Activated T-cell treated with anti-CD3 and anti-CD28 coated beads, Interleukin-2, amount 50 U/mL, for 1 hour (primary cell): ENCODE measurements at places on chromosomes 2 and 18.

DNA sequence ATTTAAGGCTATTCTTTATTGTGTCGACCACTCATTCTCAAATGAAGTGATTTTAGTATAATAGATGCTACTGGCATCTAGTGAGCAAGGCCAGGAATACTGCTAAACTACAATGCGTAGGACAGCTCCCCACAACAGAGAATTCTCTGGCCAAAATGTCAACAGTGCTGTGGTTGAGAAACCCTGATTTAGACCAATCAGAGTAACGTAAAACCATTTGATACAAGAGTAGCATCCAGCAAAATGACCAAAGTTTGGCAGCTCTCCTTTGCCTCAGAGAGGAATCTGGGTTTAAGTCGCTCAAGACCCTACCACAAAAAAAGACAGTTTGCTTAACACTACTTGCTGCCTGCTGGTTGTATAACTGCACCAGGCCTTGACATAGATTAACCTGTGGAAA lies 37.0 kb upstream of the TTN start:
- no peak for DNase-seq

DNA sequence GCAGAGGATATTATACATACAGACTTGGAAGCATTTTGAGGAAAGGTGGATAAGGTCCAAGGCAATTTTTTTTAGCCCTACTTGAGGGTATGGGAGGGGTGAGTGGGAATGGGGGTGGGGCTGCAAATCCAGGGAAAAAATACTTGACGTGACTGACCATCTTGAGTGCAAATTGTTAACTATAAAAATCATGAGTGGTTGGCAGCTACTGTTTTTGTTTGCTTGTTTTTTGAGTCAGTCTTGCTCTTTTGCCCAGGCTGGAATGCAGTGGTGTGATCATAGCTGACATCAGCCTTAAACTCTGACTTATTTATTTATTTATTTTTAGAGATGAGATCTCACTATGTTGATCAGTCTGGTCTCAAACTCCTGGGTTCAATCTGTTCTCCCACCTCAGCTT lies 458.8 kb downstream of the PIK3C3 start:
- no peak for DNase-seq

DNA sequence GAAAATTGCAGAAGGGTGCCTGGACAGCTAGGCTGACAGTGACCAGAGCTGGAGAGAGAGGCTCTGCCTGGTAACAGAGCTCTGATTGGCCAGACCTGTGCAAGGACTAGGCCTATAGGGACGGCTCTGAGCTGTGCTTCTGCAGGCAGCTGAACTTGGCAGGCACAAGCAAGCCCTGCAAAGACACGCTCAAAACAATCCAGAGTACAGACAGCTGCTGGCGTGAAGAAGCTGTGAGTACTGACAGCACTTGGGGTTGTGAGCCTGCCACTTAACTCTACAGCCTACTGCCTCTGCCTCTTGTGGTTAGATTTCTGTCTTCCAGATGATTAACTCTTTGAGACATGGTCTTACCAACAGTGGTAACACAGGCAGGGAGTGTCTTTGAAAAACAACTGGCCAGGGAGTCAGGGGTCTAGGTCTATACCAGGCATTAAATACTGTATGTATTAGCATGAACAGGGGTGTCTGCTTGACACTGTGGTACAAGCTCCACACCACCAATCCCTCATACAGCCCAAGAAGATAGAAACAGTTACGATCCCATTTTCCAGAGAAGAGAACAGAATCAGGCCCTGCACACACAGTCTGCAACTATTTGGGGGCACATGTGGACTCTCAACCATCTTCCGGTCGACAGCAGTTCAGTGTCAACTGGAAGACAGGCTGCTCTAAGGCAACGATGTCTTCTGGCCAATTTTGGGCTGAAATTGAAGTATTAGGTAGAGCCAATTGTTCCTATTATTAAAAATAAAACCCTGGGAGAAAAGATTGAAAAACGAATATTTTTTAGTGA lies 568.4 kb downstream of the TNS1 start:
- DNase-seq = no peak

DNA sequence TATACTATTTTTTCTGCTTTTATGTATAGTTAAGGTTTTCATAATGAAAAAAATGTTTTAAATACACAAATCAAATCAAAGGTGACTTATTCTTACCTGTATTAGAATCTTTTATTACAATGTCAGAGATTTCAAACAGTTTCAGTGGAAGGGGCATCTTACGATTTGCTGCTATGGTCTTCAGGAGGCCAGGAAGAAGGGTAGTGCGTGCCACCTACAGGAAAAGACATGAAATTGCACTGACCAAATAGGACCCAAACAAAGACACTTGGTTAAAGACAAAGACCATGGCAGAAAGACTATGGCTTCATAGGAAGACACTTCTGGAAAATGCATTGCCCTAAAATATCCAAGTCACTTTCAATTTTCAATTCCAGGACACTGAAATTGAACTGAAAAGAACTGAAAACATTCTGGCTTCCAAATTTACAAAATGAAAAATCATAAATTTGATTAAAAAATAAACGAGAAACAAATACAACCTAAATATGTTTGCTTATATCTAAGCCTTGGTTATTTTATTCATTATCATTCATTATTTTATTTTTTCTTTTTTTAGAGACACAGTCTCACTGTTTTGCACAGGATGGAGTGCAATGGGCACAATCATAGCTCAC lies 42.1 kb downstream of the FARSB start:
- no peak for DNase-seq

DNA sequence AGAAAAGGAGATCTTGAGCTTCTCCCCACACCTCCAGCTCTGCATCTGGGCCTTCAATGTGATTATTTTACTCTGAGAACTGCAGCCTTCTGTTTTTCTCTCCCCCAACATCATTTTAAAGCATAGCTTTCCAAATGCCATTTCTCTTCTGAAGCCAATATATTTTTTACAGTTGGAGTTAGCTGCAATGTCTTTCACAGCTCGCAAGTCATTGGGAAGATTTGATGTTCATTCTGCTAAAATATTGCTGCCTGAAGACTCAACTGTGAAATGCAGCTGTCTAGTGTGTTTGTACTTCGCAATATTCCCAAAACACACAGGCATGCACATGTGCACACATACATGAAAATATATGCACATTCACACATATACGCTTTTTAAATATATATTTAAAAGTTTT lies 295.3 kb downstream of the LRRTM1 start:
- no peak for DNase-seq

DNA sequence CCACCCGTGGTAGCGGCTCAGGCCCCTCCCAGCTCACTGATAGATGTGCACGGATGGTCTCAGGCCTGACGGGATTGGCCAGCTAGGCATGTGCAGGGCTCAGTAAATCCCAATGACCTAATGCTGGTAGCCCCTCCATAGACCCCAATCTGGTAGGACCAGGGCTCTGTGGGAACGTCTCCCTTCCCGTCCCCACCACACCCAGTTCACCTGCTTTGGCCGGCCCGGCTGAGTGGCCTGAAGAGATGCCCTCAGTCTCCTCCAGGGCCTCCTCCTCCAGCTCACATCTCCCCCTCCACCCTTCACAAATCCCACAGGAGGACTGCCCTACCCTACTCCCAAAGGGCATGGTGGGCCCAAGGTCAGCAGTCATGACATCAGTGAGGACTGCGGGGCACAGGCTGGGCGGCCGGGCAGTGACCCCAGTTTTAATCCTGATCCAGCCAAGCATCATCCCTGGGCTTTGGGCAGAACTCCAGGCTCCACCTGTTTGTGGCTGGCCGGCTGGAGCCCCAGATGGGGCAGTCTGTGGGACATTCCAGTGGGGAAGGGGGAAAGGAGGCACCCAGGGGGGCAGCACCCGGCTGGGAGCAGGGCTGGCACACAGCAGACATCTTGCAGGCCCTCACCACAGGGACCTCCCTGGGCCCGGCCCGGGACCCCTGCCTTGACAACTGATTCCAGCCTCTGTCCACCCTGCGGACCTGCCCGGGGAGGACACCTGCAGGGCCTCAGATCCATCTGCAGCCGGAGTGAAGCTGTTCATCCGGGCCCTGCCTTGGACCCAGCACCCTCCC lies 2.3 kb downstream of the KIF1A start:
- DNase-seq = no peak

- peak; percentile 82 for DNase-seq
Measured at GRCh38 chr2:233353769-233354499, at the start of gene DGKD. Gene DGKD, plus strand, starts transcription at chr2:233354494. Its CDS starts 25 bp downstream, at chr2:233354519.

GRCh38 chr2:224165901-224166319 lies 126.8 kb upstream of the SERPINE2 start:
- no peak for DNase-seq

GRCh38 chr2:30181176-30181575 lies 34.4 kb downstream of the YPEL5 start:
- DNase-seq = no peak

- no peak for DNase-seq
Measured at GRCh38 chr2:86001326-86001725, 104.4 kb downstream of the POLR1A start.

DNA sequence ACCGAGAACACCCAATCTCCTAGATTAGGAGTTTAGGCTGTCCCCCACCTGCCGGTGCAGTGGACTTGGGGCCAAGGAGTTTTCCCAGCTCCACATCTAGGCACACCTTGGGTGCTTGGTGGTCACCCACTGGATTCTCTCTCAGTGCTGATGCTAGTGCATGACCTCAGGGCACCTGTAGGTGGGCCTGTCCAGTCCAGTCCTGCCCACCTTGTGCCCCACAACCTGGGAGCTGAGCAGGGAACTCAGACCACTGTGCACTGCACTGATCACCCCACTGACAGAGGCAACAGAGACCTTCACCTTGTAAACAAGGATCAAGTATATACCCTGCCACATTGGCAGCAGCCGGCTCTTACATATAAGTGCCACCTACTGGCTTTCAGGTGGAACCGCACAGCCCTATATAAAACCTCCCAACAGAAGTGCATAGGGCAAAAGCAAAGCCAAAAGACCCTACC lies 12.7 kb upstream of the CDH19 start:
- no peak for DNase-seq

- no peak for DNase-seq
Measured at GRCh38 chr2:119010336-119010735, 68.3 kb downstream of the MARCO start.

DNA sequence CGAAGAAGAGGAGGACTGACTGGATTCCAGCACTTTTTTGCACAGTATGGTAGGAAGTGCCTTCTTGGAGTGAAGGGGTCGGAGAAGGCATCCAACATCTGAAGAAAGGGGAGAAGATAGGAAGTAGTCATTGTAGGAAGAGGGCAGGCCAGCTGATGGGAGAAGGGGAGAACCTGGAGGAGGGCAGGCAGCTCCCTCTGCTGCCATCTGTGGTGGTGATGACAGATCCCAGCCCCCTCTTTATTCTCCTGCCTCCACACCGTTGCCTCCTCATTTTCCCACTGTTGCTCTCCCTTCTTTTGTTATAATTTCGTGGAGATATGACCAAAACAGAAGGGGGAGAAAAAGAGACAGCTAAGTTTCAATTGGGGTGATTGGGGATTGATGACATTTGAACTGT lies 2.9 kb upstream of the SCYGR2 start:
- no peak for DNase-seq

DNA sequence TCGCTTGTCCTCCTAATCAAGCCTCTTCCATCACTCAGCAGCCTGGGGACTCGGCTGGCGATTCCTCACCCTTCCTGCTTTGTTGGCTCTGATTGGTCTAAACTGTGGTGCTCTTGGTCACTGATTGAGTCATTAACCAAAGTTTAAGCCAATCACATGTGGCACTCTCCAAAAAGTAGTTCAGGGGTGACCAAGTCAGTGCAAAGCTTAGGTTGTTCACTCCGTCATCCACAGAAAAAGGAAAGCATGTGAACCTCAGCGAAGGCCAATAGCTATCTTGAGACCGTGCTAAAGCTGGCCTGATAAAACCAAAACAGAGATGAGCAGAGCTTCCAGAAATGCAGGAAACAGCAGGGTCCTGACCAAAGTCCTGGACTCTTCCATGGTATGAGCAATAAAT lies 4.9 kb downstream of the ALPK2 start:
- DNase-seq = no peak

- DNase-seq = no peak
Measured at GRCh38 chr18:53142005-53142404, 802.0 kb downstream of the DCC start.

- no peak for DNase-seq
Measured at GRCh38 chr18:47735041-47735702, 195.3 kb downstream of the SMAD2 start.

DNA sequence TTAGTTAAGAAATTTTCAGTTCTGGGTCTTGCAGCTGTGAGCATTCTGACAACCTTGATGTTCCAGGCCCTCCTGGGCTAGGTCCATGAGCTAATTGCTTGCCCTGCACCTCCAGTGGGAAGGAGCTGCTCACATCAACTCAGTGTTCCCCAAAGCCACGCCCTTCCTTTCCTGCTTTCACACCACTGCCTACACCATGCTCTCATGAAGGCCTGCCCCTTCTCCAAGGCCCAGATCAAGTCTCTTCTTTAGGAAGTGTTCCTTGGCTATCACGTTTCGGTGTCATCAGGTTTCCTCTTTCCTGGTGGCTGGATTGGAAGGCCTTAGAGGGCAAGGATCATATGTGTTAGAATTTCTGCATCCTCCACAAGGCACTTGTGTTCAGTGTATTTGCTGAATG lies 18.8 kb downstream of the TMEM127 start:
- DNase-seq = no peak

GRCh38 chr18:6759579-6759978 lies 30.1 kb downstream of the ARHGAP28 start:
- DNase-seq = no peak

- no peak for DNase-seq
Measured at GRCh38 chr2:120469426-120469825, 123.5 kb downstream of the INHBB start.

DNA sequence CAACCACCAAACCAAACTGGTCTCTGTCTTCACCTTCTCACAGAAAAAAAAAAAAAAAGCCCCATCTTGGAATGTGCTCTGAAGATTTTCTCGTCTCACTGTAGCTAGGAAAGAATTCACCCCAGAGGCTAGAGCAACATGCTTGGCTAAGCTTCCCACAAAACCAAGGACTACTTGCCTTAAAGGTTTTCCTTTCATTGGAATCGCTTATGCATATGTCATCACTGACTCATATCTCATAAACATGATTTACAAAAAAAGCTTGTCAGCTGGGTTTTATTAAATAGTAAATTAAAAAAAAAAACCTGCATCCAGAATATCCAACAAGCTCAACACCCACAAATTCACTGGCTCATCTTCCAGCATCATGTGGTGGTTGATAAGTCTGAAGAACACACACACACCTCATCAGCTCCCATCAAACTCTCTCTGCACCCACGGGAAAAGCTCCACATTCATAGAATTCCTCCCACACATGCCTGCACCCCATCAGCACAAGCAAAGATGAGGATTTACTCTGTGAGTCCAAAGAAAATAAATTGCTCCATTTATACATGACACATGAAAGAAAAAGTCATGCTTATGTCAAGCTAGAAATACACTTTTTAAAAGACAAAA lies 182.0 kb upstream of the TRIB2 start:
- DNase-seq = no peak

DNA sequence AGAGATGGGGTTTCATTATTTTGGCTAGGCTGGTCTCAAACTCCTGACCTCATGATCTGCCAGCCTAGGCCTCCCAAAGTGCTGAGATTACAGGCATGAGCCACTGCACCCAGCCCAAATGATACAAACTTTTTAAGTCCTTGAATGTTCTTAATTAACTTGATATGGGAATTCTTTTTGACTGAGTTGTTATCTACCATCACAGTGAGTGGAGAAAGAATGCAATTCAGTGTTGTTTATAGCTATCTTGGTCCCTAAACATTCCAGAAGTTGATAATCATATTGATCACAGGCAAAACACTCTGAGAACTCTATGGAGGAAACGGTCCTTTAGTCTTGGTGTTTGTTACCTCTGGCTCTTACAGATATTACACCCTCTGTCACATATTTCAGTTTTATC lies 1072.5 kb downstream of the SUCLG1 start:
- no peak for DNase-seq

- no peak for DNase-seq
Measured at GRCh38 chr2:95539836-95540235, 52.0 kb upstream of the TRIM43 start.
